ENCODE measurements at places on chromosomes 6 and 20.
A peak's percentile ranks its signal among the peaks of the same experiment; 100 is the strongest.

GRCh38 chr20:40631119-40631631 is 57.9 kb downstream of the MAFB start:
- no peak for DNase-seq

GRCh38 chr20:5390720-5391119 is 74.0 kb upstream of the PROKR2 start:
- DNase-seq, result no peak

- DNase-seq, result no peak
Measured at GRCh38 chr20:25038103-25038410, 19.9 kb downstream of the ACSS1 start.

- DNase-seq, result no peak
Measured at GRCh38 chr6:147437615-147438014, 70.9 kb upstream of the SAMD5 start.

- no peak for DNase-seq
Measured at GRCh38 chr20:12028771-12029170, 111.1 kb downstream of the BTBD3 start.

DNA sequence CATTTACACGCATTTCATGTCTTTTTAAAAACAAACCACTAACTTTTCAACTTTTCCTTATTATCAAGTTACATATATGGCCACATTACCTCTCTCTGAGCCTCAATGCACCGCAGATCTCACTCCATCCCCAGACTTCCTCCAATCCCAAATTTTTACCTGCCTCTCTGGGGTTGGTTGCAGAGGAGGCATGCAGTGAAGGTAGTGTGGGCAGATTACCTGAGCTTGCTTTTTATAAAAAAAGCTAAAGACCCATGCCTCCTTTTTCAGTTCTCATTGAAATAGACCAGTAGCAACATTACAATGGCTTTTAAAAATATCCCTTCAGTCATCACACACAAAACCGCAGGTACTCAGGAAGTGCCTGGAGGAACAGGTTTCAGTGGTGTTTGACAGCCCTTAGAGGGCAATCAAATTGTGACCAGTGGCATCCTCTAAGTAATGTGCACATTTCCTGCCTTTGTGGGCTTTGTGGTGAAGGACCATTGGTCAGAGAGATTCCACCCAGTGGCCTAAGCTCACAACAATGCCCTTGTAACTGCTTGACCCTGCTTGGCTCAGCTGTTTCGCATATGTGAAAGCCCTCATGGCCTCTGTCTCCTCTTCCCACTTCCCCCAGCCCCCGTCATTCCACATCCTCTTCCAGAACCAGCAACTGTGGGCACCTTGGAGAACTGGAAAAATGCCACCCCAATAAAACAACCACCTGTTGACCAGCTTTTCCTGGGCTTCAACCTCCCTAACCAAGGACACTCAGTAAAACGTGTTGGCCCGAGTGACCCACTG is 30.2 kb upstream of the IL17A start:
- DNase-seq, result no peak

DNA sequence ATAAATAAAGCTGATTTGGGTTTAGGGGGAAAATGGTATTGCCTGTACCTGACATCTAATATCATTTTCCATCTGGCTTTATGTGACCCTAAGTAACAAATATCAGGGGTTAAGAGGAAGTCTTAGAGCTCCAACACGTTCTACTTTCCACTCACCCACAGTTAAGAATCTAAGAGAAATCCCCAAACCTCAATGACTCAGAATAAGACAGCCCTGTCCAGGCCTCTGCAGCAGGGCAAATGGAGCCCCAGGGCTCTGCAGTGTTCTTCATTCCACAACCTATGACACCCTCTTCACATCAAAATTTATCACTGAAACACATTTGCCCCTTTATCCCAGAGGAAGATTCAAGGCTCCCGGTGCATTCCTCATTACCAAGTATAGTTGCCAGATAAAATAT is 20.3 kb upstream of the TENT5A start:
- peak; percentile 82 for DNase-seq

DNA sequence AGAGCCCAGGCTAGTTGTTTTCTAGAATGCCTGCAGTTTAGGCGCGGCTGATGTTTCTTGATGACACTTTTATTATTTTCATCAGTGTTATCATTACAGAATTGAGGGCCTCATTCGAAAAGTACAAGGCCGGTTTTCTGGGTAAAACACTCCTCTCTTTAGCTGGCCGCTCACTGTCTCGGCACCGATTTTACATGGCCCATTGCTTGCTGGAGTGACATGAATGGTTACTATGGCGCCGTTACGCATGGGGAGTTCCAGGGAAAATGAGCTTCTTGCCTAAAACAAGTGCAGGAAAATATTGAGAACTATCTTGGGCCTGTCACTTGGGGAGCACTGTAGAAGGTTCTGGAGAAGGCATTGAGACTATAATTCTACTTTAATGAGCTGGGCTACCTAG is 317.8 kb downstream of the CDH4 start:
- DNase-seq, result no peak

GRCh38 chr20:8388141-8388540 is 256.1 kb downstream of the PLCB1 start:
- DNase-seq, result peak; percentile 6

- DNase-seq, result no peak
Measured at GRCh38 chr20:37288091-37288490, 1.4 kb upstream of the MANBAL start.

GRCh38 chr20:41734506-41734945 is 116.3 kb upstream of the CHD6 start:
- DNase-seq, result no peak

DNA sequence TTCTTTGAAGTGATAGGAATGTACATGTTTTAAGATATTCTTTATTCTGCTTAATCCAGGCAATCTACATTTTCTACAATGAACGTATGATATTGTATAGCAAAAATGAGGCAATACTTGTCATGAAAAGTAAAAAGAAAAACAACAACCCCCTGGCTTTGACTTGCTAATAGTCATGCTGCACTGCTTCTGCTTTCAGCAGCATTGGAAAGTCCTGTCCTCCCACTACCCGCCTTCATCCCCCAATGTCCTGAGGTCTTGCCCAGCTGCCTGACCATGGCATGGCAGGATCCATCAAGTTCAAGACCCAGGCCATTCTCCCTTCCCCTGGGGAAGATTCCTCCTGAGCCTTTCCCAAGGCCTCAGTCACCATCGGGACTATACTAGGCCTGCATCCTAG is 156.5 kb downstream of the SH3BGRL2 start:
- no peak for DNase-seq

DNA sequence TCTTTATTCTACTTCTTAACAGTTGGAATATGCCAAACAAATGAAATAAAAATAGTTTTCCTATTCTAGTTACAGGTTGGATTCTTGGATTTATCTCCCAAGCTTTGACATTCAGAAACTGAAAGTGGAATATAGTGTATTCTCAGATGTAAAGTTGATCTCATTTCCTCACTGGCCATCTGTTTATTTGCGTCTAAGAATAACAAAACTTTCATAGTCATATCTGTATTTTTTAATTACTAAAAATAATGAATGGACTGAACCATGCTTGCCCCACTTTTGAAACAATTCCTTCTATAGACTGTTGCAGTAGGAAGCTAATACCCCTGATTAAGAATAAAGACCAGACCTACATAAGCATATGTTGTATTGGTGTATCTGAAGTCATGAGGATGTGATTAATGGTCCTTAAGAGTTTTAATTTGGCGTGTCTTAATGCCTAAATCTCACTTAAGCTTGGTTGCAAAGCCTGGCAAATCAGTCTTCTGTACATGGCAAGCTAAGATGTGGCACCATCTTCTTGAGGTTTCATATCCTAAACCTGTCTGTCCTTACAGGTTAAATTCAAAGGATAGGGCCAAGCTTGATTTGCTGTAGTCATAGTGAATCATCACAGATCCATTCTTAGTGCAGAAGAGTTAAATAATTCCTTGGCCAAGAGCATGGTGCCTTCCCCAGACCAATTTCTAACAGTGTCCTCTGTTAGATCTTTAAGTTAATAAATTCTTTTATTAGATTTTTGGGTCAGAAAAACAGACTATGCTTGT is 58.9 kb downstream of the FOXO3 start:
- no peak for DNase-seq

DNA sequence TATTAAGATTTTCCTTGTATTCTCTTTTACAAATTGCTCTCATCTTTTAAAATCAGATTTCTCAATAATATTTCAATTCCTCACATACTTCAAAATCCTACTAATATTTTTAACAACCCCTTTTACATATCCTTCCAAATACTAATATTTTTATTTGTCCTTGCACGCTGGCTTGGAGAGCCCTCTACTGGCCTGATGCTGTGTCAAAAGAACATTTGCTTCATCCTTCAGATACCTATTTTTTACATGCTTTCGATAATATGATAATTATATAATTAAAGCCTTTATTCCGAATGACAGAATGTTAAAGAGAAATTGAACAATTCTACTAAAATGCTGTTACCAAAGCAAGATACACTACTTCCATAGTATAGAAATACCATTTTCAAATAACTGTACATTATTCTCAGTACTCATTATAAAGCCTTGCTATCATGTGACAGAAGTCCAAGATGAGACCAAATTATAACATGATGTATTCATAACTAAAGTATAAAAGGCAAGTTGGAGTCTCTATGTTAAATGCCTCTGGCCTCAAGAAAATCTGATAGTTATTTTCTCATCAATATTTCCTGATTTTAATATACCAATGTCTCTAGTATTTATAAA is 39.0 kb upstream of the PLN start:
- peak; percentile 17 for DNase-seq

DNA sequence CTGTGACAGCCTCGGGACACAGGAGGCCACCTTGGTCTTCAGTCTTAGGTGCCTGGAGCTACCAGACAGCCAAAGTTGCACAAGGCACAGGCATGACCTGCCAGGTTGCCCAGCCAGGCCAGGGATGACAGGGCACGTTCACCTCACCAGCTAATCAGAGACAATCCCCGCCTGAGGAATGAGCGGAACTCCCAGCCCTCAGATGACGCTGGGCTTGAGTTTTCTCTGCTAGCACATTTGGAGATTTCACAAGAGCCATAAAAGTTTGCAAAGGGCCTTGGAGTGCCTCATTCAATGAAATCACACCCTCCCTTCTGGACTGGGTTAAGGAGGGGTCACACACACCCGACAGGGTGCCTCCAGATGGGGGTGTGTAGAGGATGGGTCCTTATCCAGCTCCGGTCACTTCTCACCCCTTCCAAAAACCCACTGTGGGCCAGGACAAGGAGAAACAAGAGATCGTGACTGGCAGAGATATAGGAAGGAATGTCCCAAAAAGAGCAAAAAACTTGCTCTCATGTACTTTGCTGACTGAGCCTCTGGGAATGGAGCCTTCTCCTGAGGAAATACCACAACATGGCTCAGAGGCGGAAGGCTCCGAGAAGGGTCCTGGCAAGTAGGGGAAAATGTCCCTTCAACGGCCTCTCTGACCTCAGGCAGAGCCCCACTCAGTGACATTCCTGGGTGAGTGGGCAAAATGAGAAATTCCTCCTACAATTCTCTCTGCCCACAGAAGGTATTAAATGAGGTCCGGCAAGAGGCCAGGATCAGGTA is 121.6 kb downstream of the ISM1 start:
- no peak for DNase-seq

GRCh38 chr6:3355358-3356055 is 96.8 kb downstream of the PSMG4 start:
- DNase-seq, result no peak

Measured in amniotic stem cell (primary cell).